ENCODE measurements at places on chromosomes 11 and 22.

GRCh38 chr11:78354408-78355308 lies 63.0 kb downstream of the GAB2 start:
- peak; percentile 83 for DNase-seq

DNA sequence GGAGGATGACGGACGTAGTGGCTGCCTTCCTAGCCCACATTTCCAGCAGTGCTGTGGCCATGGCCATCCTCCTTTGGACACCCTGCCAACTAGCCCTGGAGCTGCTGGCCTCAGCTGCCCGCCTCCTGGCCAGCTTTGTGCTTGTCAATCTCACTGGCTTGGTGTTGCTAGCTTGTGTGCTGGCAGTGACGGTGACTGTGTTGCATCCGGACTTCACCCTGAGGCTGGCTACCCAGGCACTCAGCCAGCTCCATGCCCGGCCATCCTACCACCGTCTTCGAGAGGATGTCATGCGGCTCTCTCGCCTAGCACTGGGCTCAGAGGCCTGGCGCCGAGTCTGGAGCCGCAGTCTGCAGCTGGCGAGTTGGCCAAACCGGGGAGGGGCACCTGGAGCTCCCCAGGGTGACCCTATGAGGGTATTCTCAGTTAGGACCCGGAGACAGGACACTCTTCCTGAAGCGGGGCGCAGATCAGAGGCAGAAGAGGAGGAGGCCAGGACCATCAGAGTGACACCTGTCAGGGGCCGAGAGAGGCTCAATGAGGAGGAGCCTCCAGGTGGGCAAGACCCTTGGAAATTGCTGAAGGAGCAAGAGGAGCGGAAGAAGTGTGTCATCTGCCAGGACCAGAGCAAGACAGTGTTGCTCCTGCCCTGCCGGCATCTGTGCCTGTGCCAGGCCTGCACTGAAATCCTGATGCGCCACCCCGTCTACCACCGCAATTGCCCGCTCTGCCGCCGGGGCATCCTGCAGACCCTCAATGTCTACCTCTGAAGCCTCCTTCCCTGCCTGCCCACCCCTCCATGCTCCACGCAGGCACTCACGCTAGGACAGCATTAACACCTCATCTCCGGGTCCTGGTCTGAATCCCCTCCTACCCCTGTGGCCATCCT lies 1.6 kb downstream of the RNF26 start:
- DNase-seq, result no peak

- peak; percentile 33 for DNase-seq
Measured at GRCh38 chr22:44600207-44600785, 101.7 kb upstream of the PRR5 start.

GRCh38 chr11:3835751-3836150 lies 5.0 kb downstream of the RHOG start:
- no peak for DNase-seq

DNA sequence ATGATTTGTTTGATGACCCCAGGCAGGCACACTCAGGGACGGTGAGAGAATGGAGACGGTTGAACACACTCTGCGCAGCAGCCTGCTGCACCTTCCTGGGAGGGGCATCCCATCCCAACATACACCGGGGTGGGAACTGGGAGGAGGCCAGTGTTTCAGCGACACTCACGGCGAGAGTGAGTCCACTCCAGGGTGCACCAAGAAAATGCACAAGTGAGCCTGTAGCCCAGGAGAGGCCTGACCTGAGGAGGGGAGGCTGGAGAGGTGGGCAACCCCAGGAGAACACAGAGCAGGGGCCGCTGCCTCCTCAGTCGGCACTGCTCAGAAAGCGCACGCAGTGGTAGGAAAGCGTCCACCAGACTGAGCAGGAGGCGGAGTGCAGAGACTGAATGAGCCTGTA lies 54.5 kb downstream of the IGF2 start:
- no peak for DNase-seq

- peak; percentile 89 for DNase-seq
Measured at GRCh38 chr11:17389211-17389956, 925 bp upstream of the KCNJ11 start.

DNA sequence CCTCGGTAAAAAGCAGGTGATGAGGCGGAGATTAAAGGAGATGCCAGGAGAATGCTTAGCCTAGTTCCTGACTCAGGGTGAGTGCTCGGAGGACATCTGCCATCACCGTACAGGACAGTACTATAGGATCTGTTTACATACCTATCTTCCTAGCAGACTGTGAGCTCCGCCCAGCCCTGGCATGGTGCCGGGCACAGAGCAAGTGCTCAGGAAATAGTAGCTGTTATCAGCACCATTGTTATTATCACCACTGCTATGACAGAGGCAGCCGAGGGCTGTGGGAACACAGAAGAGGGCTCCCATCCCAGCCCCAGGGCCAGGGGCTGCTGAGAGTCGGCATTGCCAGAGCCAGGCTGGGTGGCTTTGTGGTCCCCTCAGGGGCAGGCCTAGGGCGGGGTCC lies 642 bp upstream of the SEPTIN3 start:
- peak; percentile 74 for DNase-seq

GRCh38 chr22:19886605-19887255 lies 32.1 kb upstream of the GNB1L start:
- no peak for DNase-seq

DNA sequence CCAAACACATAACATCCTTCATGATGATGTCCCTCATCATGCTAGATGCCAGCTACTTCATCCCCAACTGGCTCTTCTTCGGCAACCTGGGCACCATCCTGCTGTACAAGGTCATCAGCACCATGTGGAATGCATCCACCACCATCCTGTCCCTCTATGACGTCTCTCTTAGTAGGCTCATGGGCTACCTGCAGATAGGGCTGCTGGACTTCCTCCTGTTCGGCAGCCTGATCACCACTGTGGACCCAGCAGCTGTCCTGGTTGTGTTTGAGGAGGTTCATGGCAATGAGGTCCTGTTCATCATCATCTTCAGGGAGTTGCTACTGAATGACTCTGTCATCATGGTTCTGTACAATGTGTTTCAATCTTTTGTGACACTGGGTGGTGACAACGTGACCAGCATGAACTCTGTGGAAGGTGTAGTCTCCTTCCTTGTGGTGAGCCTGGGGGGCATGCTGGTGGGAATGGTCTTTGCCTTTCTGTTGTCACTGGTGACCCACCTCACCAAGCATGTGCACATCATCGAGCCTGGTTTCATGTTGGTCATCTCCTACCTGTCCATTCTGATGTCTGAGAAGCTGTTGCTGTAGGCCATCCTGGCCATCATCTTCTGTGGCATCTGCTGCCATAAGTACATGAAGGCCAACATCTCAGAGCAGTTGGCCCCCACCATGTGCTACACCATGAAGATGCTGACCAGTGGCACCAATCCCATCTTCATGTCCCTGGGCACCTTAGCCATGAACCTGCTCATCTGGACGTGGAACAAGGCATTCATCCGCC lies 120.7 kb upstream of the SERPIND1 start:
- DNase-seq, result no peak
